Right lobe of liver (tissue), 6 donors: ENCODE measurements at places on chromosomes 6 and 20.
A peak's percentile ranks its signal among the peaks of the same experiment; 100 is the strongest.

DNA sequence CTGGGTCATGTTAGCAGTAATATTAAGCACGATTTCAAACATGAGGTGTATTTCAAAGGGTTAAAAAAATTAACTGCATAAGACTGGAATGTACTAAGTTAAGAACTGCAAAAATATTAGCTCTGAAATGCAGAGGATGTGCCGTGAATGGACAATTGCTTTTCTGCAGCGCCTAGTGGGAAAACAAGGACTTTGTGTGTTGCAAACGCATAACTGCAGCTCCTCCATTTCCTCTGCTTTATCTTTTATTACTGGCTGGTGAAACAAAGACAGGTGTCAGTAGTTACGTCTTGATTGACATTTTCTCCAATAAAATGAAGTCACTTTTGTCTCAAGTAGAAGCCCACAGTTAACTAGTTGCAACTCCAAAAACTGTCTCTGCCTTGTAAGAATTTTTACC, 1.7 kb downstream of the PDE7B start:
- DNase-seq, result no peak

DNA sequence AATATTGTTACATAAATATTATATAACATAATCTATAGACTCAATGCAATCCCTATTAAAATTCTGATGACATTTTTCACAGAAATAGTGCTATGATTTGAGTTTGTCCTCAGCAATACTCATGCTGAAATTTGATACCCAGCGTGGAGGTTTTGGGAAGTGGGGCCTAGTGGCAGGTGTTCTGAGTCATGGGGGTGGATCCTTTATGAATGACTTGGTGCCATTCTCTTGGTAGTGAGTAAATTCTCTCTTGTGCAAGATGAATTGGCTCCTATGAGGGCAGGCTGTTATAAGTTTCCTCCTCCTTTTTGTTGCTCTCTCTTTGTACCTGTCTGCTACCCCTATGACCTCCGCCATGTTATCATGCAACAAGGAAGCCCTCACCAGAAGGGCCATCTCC, 65.8 kb downstream of the SHPRH start:
- DNase-seq, result no peak

DNA sequence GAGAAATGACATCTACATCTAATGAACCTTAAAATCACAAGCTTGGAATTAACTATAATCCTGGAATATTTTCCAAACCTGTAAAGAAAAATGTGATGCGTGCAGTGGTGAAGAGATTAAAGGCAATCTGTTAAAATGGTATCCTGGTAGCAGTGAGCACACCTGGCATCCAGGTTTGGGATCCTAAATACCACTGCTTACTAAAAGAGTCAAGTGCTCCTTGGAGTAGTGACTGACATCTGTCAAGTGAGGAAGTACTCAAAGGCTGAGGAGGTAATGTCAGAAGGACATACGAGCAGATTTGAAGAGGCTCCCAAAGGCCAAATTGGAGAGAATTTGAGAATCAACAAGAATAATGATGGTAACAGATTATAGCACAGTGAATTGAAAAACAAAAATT, 32.8 kb downstream of the PCMT1 start:
- DNase-seq, result no peak

DNA sequence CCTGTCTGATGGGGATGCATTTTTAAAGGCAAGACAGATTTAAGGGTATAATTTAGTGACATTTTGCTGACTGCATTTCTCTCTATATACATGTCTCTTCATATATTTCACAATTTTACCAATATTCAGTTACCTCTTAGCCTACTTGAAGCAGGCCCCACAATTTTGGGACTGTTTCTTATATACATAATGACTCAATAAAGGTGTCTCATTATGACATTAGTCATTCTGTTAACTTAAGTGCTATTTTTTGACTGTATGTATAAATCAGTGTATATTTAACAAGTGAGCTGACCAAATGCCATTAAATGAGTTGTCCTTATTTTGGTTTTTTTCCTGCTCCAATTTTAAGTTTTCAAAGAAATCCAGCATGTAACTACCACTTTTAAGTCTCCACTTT, 313.3 kb downstream of the SOX4 start:
- DNase-seq, result no peak

GRCh38 chr6:21953831-21954801, 342.7 kb downstream of the PRL start:
- DNase-seq, result no peak

DNA sequence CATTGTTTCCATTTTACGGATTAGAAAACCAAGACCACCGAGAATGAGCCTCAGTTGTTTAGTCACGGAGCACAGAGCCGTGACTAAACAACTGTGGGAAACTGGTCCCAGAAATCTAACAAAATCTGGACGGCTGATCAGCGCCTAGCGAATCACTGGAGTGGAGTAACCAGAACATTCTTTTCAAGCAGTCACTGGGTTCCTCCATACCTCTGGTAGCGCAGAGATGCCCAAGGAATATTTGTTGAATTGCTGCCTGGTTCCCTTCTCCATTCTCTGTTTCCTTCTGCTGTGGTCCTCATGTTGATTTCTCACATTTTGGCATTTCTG, 62.0 kb downstream of the GPX5 start:
- DNase-seq, result no peak

DNA sequence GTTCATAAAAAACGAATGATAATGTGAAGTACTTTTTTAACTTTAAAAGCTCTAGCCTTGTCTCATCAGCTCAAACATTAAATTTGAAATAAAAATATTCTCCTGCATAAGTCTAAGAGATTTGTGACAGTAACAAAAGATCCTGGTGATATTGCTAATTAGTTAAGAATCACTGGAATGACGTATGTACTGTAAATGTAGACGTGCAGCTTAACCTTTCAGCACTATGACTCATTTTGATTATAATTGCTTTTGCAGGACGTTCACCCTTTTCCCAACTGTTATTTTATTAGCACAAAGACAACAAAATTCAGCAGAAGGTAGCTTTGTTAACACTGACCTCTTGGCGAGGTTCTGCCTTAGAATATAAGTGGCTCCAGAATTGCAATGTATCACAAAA, 68.6 kb downstream of the TENT5A start:
- no peak for DNase-seq

DNA sequence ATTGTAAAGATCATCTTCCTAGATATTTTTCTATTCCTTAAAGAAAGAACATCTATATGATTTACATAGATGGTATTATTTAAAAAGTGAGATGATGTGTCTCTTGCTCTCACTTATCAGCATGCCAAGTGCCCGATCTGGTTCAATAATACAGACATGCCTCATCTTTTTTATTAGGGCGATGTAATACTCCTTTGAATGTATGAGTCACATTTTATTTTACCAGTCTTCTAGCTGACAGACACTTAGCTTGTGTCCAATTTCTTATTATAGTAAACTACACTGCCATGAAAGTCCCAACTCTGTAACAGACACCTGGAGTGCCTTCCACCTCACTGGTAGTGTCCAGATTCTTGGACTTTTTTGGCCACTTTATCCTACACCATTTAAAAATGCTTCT, 586.6 kb upstream of the BTBD3 start:
- no peak for DNase-seq

DNA sequence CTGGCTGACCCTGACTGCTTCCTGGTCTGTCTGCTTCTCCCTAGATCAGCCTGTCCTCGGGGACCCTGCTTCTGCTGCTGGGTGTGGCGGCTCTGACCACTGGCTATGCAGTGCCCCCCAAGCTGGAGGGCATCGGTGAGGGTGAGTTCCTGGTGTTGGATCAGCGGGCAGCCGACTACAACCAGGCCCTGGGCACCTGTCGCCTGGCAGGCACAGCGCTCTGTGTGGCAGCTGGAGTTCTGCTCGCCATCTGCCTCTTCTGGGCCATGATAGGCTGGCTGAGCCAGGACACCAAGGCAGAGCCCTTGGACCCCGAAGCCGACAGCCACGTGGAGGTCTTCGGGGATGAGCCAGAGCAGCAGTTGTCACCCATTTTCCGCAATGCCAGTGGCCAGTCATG, 6.3 kb downstream of the NRSN2 start:
- DNase-seq, result no peak

GRCh38 chr6:153059757-153060156, 57.2 kb upstream of the MTRF1L start:
- DNase-seq, result no peak

GRCh38 chr20:16115911-16116552, 457.2 kb downstream of the KIF16B start:
- no peak for DNase-seq

DNA sequence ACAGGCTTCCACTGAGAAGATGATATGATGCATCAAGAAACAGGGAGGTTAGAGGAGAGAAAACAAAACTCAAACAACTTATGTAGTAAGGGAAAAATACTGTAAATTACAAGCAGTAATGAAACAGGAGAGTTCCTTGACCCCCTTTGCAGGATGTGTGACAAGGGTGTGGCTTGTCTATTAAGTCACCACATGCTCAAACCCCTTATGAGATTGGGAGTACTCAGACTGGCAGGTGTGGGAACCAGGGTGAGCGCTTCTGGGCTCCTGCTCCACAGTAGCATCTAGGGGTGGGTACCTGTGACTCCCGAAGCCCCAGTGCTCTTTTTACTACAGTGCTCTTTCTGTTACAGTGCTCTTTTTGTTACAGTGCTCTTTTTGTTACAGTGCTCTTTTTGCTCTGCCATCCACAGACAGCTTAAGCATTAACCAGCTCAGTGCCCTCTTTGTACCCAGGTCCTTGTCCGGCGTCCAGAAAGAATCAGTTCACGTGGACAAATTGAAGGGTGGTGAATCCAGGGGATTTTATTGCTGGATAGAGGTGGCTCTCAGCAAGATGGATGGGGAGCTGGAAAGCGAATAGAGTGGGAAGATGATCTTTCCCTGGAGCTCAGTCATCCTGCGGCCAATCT, 28.7 kb downstream of the OLIG3 start:
- no peak for DNase-seq

- DNase-seq, result no peak
Observed at GRCh38 chr6:136952714-136953260, 30.7 kb downstream of the SLC35D3 start.

GRCh38 chr6:26156850-26157250, 69.6 kb downstream of the HFE start:
- DNase-seq, result peak; percentile 65

GRCh38 chr6:85650606-85651005, 7.9 kb upstream of the SYNCRIP start:
- no peak for DNase-seq

GRCh38 chr20:62633598-62634329, 8.5 kb upstream of the SLCO4A1 start:
- DNase-seq, result no peak

- DNase-seq, result no peak
Observed at GRCh38 chr6:127083963-127084310, 34.5 kb upstream of the RSPO3 start.

DNA sequence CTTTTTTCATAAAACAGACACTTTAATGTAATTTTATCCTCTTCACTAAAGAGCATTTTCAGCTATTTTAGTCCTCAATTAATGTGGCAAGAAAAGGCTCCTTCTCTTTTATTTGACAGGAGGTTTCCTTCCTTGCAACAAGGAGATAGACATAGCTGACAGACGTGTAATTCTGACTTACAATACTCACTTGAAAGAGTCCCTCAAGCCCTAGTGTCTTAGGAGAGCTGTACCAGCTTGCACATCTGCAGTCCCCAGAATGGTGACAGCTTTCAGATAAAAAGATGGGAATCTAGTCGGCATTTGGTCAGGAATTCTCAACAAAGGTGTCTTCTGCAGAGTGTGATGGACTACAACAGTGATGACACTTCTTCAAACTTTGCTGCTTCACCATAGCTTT, 603.7 kb upstream of the PTCHD4 start:
- no peak for DNase-seq

DNA sequence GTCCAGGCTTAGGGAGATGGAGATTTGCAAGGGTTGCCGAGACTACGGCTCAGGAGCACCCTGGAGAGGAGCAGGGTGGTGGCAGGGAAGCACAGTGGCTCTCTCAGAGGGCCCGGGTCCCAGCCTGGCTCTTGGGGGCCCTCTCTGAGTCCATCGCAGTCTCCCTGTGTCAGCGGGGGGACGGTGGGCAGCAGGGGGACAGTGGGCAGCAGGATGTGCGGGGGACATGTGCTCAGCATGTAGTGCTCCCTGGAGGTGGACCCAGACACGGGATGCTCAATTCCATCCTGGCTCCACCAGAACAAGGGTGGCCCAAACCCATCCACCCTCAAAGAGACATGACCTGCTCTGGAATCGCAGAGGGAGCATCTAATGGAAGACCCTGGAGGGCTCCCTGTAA, 43.0 kb upstream of the ZBP1 start:
- peak; percentile 38 for DNase-seq

- DNase-seq, result peak; percentile 78
Observed at GRCh38 chr6:1832844-1833787, 223.4 kb downstream of the FOXC1 start.

DNA sequence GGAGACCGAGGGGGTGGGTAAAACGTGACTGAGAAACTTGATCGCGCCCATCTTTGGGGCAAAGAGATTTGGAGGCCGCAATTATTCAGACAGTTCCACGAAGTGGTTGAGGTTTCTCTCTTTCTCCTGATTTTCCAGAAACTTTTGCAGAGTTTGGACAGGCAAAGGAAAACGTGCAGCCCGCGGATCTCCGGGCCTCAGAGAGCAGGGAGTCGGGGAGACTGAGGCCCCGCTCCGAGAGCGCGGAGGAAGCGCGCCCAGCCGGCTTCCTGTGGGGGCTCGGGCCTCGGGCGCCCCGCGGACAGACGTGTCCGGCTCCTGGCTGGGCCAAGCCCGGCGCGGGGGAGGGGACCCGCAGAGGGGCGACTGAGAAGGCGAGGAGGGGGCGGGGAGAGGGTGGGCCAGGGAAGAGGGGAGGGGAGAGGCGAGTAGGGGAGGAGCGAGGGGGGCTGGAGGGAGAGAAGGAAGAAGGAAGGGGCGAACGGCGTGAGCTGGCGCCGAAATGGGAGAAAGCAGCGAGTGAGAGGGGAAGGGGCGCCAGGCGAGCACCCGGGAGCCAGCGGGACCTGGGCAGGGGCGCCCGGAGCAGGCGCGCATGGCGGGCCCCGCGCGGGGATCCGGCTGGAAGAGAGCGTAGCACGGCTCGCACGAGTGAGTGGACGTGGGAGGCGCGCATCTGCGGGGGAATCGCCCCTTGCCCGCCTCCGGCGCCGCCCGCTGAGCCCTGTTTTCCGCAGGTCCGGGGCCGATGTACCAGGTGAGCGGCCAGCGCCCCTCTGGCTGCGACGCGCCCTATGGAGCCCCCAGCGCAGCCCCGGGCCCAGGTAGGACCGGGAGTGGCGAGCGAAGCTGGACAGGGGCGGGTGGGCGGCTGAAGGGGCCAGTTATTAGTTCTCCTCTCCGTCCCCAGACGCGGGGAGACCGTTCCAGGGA, at the start of gene MDFI:
Gene MDFI (plus strand): TSS at position 467 of the 933 bp plus-strand sequence. CDS start 282 bp downstream, at position 749.
- DNase-seq, result no peak

- DNase-seq, result no peak
Observed at GRCh38 chr6:134574491-134574890, 256.6 kb upstream of the SGK1 start.

GRCh38 chr6:107632381-107633136, 142.6 kb downstream of the SOBP start:
- DNase-seq, result no peak

DNA sequence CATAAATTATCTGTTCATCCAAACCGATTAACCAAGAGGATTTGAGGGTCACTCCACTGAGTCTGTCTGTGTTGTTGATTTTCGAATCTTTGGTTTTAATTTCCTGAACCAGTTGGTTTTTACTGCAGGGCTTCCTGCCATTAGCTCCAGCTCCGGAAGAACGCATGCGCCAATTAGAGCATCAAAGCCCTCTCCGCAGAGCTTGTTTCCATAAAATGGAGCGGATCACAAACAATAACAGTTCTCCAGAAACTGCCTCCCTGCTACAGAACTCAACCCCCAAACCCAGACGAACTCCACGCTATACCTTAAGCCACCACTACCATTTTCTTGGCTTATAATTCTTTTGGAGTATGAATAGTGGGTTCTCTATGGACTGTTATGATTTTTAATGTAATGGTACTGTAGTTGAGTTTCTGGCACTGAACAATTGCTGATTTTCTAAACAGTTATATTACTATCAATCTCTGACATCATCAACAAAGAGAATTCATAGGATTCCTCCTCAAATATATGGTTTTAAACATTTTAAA, 13.8 kb downstream of the TFAP2A start:
- DNase-seq, result no peak
